ENCODE measurements at places on chromosomes 16 and 17. TPM values are rescaled to one million over a fixed set of nuclear protein-coding genes. Genes with fewer than 3 reads are reported as not detected.

GRCh38 chr17:8087075-8087951, at the start of gene ALOX12B:
ALOX12B (minus strand) TSS chr17:8087716; CDS start chr17:8087442, 274 bp downstream.
- no peak within 1 kb of the TSS for H3K27ac ChIP-seq
- H3K4me1 ChIP-seq = peaks cover 8% of the 10 kb centered on the region
- no peak for DNase-seq

GRCh38 chr16:88665148-88665547, 2.3 kb upstream of the MVD start:
- no peak overlapping the region for H3K27ac ChIP-seq

DNA sequence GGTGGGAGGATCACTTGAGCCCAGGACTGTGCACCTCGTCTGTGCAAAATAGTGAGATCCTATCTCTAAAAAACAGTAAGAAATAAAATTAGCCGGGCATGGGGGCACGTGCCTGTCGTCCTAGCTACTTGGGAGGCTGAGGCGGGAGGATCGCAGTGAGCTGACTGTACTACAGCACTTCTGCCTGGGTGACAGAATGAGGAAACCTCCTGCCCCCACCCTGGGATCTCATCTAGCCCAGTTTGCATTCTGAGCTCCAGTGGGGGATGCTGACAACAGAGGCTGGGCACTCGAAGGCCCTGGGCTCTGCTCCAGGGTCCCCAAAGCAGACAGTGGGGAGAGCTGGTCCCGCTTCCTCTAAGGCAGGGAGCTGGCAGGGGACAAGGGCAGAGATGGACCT, 7.1 kb downstream of the NAGPA start:
- H3K4me1 ChIP-seq = no peaks in the 10 kb centered on the region
- H3K4me3 ChIP-seq = no peak overlapping the region
- no peaks in the 10 kb centered on the region for H3K27me3 ChIP-seq
- H3K36me3 ChIP-seq = no peaks in the 10 kb centered on the region
- DNase-seq = no peak

GRCh38 chr17:43900183-43900857, 7.0 kb downstream of the MPP2 start:
- H3K4me1 ChIP-seq = peaks cover 40% of the 10 kb centered on the region
- H3K27ac ChIP-seq = no peak overlapping the region
- no peaks in the 10 kb centered on the region for H3K27me3 ChIP-seq
- peak overlapping the region; percentile 58 for H3K4me3 ChIP-seq
- DNase-seq = peak; percentile 96

CD300LB gene
- total RNA-seq = not detected

GP1BA gene
- not detected for total RNA-seq

All from neural progenitor cell (in vitro differentiated cells).